ENCODE measurements at places on chromosomes 12 and 14. TPM values are rescaled to one million over a fixed set of nuclear protein-coding genes. Genes with fewer than 3 reads are reported as not detected.

CCNB1IP1 gene
- total RNA-seq, result 77.0 TPM

TMTC1 gene
- total RNA-seq, result 2.0 TPM

FAM181A gene
- total RNA-seq, result not detected

TAS2R46 gene
- total RNA-seq, result 0.42 TPM

PTHLH gene
- not detected for total RNA-seq

LALBA gene
- total RNA-seq, result not detected

CDK2 gene
- 90.9 TPM for total RNA-seq

RNASE2 gene
- not detected for total RNA-seq

RD3L gene
- total RNA-seq, result not detected

PHC1 gene
- total RNA-seq, result 22.8 TPM

PPM1A gene
- total RNA-seq, result 32.8 TPM

SLC17A8 gene
- not detected for total RNA-seq

LIN7A gene
- total RNA-seq, result 1.5 TPM

CIDEB gene
- total RNA-seq, result 0.22 TPM

NXPH4 gene
- total RNA-seq, result 20.0 TPM

MYH6 gene
- not detected for total RNA-seq

HCFC2 gene
- 4.9 TPM for total RNA-seq

TOMM20L gene
- not detected for total RNA-seq

SLC5A8 gene
- not detected for total RNA-seq

CPM gene
- total RNA-seq, result 5.3 TPM

AICDA gene
- not detected for total RNA-seq

TRAF3 gene
- 32.1 TPM for total RNA-seq

KCNC2 gene
- total RNA-seq, result not detected

KRT79 gene
- not detected for total RNA-seq

PIWIL1 gene
- total RNA-seq, result not detected

SLC25A47 gene
- total RNA-seq, result 0.17 TPM

CAPS2 gene
- 18.3 TPM for total RNA-seq

RNASE11 gene
- total RNA-seq, result not detected

C12orf54 gene
- not detected for total RNA-seq

ADAMTS20 gene
- not detected for total RNA-seq

BRMS1L gene
- 6.2 TPM for total RNA-seq

OR4E2 gene
- not detected for total RNA-seq

ACVRL1 gene
- 2.5 TPM for total RNA-seq

RAD9B gene
- 0.17 TPM for total RNA-seq

ASB2 gene
- total RNA-seq, result not detected

KERA gene
- total RNA-seq, result not detected

ARMH4 gene
- 1.7 TPM for total RNA-seq

DHH gene
- 0.22 TPM for total RNA-seq

BMP4 gene
- total RNA-seq, result 145 TPM

TAS2R42 gene
- not detected for total RNA-seq

EGLN3 gene
- 13.6 TPM for total RNA-seq

KCNH3 gene
- 35.3 TPM for total RNA-seq

RFX4 gene
- total RNA-seq, result not detected

BEST3 gene
- 0.54 TPM for total RNA-seq

GARIN6 gene
- total RNA-seq, result not detected

MCRS1 gene
- total RNA-seq, result 91.9 TPM

DNAH10 gene
- total RNA-seq, result 1.3 TPM

KRT4 gene
- total RNA-seq, result not detected

KCNJ8 gene
- 0.17 TPM for total RNA-seq

Data from HCT116 (cell line).